ENCODE measurements at places on chromosomes 5 and 9. TPM values are rescaled to one million over a fixed set of nuclear protein-coding genes. Genes with fewer than 3 reads are reported as not detected.

The STKLD1 gene
- 0.28 TPM for total RNA-seq

The HTR1A gene
- total RNA-seq = not detected

The PALM2AKAP2 gene
- 20.6 TPM for total RNA-seq

The OCLN gene
- total RNA-seq = 0.83 TPM

All from IMR-90 (cell line).